ENCODE measurements at places on chromosomes 6 and 20.

DNA sequence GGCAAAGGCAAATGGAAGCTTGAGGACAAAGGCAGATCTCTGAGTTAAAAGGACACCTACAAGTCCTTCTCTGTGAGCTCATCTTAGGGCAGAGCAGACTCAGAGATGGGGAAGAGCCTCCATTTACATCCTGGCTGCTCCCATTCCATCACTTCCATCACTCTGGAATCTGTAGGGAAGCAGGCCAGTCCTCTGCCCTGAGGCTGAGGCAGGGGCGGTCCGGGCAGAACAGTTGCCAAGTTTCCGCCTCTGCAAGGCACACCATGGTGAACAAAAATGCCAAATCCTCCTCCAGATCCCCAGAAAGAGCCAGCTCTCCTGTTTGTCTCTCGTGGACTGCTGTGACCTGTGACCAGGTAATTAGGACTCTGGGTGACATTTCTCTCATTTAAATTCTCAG lies 209.6 kb upstream of the SSTR4 start:
- DNase-seq: no peak

DNA sequence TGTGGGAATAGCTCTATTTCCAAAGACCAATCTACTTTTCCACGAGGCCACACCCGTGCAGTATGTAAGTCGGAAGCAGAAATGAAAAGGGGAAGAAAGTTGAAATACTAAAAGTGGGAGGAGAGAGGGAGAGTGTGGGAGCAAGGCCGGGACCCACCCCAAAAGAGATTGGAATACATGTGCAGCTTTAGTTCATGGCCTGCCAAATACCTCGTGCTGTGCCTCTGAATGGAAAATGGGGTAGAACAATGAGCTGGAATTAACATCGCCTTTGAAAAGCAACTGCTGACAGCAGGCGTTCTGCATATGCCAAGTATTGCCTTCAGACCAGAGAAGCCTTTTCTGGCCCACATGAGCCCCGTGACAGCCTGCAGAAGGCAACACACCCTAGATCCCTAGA lies 155.6 kb downstream of the CD83 start:
- no peak for DNase-seq

DNA sequence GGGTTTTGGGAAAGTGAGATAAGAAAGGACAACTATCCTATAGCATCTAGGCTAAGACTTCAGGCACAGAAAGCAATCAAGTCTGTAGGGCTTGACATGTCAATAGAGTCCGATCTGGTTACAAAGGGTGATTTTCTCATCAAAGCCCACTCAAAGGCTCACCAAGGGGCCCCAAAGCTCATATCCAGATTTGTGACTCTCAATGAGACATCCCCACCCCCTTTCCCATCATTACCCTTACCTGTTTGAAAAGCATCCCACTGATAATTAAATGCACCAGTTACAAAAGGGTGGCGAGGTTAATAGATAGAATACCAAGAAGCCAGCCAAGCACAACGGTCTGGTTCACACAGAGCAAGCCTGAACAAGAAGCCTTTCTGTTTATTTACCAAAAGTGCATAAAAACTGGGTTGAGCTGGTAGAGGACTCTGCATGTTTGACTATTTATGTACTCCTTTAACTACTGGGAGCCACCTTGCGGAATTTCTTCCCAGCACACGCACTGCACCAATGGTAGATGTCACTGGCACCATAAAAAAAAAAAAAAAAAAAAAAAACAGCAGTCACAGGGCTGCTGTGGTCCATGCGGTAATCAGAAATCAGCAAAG lies 6.1 kb downstream of the JAG1 start:
- DNase-seq: peak; percentile 21

DNA sequence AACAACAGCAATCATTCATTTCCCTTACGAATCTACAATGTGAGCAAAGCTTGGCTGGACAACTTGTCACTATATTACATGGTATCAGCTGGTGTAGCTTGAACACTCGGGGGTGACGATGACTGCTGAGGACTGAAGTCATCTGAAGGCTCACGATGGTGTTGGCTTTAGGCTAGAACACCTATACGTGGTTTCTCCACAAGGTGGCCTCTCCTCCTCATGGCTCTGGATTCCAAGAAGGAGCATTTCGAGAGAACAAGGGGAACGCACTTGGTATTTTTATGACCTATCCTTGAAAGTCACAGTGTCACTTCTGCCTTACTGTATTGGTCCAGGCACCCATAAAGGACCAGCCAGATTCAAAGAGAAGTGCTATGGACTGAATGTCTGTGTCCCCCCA lies 37.5 kb upstream of the ADGRF1 start:
- no peak for DNase-seq

GRCh38 chr20:44748005-44748370 lies 2.3 kb downstream of the KCNK15 start:
- peak; percentile 48 for DNase-seq

GRCh38 chr20:48787861-48788375 lies 39.9 kb downstream of the PREX1 start:
- DNase-seq: no peak

- no peak for DNase-seq
Observed at GRCh38 chr6:169976301-169977081, 225.1 kb downstream of the ERMARD start.

- no peak for DNase-seq
Observed at GRCh38 chr6:34114695-34115402, 31.0 kb downstream of the GRM4 start.

- no peak for DNase-seq
Observed at GRCh38 chr20:34709044-34709830, 5.1 kb downstream of the TP53INP2 start.

- no peak for DNase-seq
Observed at GRCh38 chr20:51342510-51343236, 199.8 kb downstream of the NFATC2 start.

GRCh38 chr20:51183451-51183850 lies 160.5 kb upstream of the KCNG1 start:
- no peak for DNase-seq

DNA sequence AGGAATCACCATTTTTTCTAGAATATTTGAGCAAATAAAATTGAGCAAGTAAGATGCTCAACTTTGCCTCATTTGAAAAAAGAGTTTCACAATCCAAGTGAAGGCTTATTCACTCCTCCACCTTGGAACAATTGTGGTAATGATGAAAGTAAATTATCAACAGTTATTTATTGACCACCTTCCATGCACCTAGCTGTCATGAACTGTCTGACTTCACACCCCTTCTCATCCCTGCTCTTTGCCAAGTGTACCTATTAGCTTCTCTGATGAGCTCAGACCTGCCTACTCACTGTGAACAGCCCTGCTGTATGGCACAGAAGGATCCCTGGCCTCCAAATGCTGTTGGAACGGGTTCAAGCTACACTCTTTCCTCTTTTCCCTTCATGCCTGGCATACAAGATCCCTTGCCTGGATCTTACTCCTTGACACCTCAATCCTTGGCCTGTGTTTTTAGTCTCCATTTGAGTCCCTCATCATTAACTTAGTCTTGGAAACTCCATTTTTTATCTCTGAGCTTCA lies 99.0 kb upstream of the PREP start:
- no peak for DNase-seq

- no peak for DNase-seq
Observed at GRCh38 chr20:38407321-38407720, 27.8 kb downstream of the SNHG17 start.

GRCh38 chr6:26286168-26286877 lies 78.7 kb upstream of the BTN3A2 start:
- DNase-seq: peak; percentile 73

GRCh38 chr6:79608334-79609224 lies 22.6 kb upstream of the SH3BGRL2 start:
- DNase-seq: no peak

GRCh38 chr6:131510094-131510493 lies 62.9 kb upstream of the ARG1 start:
- no peak for DNase-seq

DNA sequence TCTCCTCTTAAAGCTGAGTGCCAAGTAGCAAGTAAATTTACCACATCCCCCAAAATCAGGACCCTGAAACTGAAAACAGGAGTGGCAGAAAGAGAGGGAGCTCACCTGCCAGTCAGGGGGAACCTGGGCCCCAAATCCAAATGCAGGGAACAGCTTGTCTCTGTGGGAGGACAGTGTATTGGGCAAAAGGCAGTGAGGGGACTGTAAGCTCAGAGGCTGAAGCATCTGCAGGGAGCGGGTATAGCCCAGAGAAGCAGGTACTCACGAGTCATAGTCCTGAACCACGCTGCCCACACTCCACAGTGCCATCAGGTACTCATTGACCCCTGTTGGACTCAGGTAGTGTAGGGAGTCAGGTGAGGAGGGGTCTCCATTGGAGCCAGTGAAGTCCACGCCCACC lies 15.0 kb downstream of the SPAG4 start:
- no peak for DNase-seq

DNA sequence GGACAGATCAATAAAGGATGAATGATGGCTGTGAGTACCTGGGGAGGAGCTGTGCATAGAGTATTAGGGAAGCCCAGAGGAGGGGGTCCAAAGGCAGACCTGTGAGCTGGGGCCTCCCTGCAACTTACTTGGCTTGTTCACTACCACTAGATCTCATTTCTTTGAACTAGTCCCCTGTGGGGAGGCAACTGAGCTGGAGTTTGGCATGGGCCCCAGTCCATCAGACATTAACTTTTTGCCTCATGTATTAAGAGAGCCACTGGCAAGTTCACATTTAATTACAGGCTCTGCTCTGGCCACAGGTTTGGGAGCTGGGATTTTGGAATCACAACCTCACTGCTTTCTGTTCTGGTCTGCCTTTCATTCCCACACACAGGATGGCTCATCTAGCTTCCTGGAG lies 254.1 kb downstream of the PRL start:
- no peak for DNase-seq

DNA sequence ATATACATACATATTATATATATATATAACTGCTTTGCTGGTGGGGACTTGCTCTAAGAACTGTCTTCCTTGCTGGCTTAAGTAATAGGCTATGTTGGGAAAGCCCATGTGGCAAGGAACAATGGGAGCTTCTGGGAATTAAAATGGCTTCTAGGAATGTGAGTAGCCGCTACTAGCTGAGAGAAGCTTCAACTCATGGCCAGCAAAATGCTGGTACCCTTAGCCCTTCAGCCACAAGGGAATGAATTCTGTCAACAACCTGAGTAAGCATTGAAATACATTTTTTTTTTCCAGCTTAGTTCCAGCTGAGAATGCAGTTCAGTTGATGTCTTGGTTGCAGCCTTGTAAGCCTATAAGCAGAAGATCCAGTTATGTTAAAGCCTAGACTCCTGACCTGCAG lies 911.7 kb upstream of the MAP3K7 start:
- DNase-seq: no peak

GRCh38 chr6:129678463-129678862 lies 31.5 kb downstream of the ARHGAP18 start:
- DNase-seq: no peak

DNA sequence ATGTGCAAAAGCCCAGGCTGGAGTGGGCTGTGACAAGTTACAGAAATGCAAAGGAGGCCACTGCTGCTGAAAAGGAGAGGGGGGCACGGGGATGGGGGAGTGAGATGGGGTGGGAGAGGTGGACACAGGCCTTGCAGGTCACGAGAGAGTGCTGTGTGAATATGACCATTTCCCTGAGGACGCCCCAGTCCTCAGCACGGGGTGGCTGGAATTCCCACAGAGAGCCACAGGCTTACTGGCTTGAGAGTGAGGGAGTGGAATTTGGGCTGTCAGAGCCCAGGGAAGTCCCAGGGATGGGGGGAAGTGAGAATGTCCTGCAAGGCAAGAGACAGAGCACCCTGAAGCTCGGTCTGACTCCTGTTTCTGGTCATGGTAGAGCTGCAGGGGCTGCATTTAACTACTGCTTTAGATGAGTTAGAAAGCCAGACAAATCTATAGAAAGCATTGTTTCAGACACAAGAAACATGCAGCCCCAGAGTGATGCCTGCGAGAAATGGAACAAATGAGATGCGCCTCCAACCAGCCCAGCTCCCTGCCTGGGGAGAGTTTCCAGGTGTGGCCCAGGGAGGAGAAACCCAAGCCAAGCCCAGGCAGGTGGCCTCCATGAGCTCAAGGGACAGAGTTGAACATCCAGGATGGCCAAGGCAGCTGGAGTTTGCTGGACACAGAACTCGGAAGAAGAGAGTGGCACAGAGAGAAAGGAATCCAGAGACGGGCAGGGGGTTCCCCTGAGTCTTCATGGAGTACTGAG lies 30.5 kb downstream of the NPEPL1 start:
- no peak for DNase-seq

DNA sequence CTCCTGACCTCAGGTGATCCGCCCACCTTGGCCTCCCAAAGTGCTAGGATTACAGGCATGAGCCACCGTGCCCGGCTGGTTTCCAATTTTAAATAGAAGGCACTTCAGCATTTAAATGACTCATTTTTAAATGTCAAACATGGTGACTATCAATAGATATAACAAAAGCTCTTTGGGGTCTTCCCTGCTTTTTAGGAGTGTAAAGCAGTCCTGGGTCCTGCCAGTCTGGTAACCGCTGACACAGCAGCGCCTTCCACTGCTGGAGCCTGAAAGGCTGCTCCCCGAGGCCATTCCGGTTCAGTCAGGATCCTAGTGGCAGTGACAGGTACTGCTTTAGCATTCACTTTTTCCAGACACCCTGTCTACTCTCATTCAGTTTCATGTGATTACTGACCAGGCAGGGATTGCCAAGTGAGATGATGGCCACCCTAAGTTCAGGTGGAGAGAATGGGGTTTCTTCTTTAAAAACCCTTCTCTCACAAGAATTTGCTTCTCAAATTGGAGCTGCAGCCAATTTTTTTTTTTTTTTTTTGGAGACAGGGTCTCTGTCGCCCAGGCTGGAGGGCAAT lies 5.1 kb downstream of the DIDO1 start:
- no peak for DNase-seq

DNA sequence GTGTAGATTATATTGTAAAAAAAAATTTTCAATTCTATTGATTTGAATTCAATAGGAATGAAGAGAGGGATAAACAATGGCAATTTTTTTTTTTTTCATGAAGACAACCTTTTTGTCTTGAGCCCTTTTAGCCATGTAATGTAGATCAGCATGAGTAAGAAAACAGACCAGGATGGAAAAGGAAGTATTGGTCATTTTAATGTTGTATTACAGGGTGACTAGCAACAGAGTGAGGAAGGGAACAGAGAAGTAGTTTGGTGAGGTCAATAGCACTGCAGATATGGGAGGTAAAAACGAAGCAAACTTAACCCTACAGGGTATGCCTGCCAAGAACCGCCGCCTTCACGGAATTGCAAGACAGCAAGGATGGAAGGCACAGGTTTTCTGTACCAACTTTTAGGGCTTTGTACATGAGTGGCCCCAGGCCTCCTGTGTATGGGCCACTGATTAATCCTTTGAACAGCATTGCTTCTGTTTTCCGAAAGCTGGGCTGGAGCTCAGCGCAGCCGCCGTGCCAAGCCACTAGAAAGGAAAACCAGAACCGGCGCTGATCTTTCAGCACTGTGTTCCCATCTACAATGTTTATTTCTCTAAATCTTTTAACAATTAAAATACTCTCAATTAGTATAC lies 383.7 kb downstream of the CENPW start:
- DNase-seq: no peak

GRCh38 chr20:59515013-59515905 lies 89.1 kb upstream of the PHACTR3 start:
- peak; percentile 12 for DNase-seq

All from NCI-H2029 treated with DMSO at 0.1 percent for 48 hours (cell line).